ENCODE measurements at places on chromosomes 6 and 20. TPM values are rescaled to one million over a fixed set of nuclear protein-coding genes. Genes with fewer than 3 reads are reported as not detected.

- no peak for DNase-seq
Measured at GRCh38 chr20:21528870-21529269, 15.0 kb upstream of the NKX2-2 start.

GRCh38 chr20:32359633-32360332 lies 1.7 kb downstream of the ASXL1 start:
- no peak for DNase-seq

GRCh38 chr20:22984606-22985005 lies 50.5 kb upstream of the SSTR4 start:
- DNase-seq = no peak

- no peak for DNase-seq
Measured at GRCh38 chr6:17392978-17393891, at the start of gene CAP2. Gene CAP2, plus strand, starts transcription at chr6:17393595. Its CDS starts 27,961 bp downstream, at chr6:17421556.

GRCh38 chr20:63335711-63336110 lies 25.4 kb downstream of the CHRNA4 start:
- peak; percentile 31 for DNase-seq

DNA sequence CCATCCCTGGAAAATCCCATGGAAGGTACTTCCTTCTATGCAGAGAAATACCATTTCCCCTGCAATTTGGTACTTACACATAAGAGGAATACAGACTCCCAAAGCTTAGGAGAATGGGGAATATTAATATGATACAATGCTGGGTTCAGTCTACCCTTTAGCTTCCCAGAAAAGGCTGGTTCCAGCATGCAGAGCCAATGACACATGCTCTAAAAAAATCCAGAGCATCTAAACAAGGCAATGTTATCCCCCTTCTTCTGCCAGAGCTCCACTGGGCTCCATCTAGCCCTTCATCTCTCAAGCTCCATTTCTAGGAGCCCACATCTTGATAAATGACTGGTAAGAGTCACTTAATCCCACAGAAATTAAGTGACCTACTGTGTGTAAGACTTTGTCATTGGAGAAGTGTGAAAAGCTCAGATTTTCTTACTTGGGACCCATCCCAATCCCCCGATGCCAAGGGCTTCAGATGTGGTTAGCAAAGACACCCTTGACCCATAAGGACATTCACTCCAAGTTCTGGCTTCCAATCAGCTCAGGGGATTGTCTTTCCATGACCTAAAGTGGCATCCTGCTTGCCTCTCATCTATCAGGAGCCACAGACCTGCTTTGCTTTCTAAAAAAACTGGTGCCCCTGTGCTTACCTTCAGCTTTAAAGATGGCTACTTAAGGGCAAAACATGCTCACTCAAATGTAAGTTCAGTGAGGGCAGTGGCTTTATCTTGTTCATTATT lies 137.5 kb downstream of the UNC5CL start:
- DNase-seq = no peak

GRCh38 chr20:57620274-57620990 lies at the start of gene ZBP1:
Gene ZBP1, minus strand, starts transcription at chr20:57620426. Its CDS starts 131 bp downstream, at chr20:57620295.
- no peak for DNase-seq

GRCh38 chr6:104908031-104908887 lies 48.5 kb upstream of the HACE1 start:
- no peak for DNase-seq

DNA sequence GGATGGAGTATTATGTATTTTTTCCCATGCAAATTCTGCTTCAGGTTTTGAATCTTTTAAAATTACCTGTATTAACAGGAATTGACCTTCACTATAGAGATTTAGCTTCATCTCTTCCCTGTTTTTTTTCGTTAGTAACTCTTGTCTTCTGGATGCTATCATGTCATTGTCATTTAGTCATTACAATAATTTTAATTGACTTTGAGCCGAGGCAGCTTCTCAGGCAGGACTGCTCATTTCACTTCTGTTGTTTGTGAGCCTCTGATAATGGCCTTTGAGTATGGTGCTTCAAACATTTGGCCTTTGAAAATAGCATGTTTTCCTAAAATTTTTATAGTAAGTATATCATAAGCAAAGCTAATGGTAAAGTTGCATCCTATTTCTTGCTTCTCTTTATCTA lies 375.1 kb upstream of the MMS22L start:
- DNase-seq = no peak

DNA sequence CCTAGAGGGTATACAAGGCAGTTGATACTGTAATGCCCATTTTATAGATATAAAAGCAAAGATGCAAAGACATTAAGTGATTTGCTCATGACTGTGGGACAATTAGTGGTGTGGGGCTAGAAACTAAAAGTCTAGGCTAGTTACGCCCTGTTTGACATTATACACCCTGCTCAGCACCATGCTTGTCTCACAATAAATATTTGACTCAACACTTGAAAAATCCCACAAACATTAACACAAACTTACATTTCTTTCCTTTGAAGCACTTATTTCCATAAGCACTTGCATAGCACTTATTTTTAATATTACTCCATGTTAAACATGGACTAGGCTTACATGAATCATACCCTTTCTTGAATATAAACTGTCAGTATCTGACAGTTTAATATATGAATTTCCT lies 36.5 kb upstream of the SNRPB2 start:
- DNase-seq = no peak

DNA sequence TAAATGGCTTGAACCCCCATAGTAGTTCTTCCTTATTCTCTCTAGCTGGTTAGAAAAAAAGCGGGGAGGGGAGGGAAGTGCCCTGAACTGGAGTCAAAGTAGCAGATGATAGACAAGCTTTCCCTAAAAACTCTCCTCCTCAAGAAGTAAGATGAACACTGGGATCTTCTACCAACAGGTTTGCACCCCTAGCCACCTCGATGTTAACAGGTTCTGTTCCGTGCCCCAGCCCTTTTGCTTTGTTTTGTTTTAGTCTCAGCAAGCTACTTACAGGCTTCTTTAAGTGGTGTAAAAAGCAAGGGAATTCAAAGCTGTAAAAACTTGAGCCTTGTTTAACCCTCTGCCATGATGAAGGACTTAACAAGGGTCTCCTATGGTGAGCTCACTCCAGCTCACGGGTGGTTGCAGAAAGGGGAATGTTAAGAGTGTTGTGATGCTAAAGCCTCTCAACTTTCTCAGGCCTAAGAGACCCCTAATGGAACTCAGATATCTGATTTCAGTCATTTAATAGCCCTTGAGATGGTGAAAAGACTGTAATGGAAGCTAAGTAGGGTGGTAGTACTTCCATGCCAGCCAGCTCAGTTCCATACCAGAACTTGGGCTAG lies 106.0 kb downstream of the FOXO3 start:
- DNase-seq = no peak

- DNase-seq = no peak
Measured at GRCh38 chr20:51368461-51369211, 173.9 kb downstream of the NFATC2 start.

GRCh38 chr6:82624251-82624650 lies 260.6 kb downstream of the TPBG start:
- no peak for DNase-seq

Gene CLPSL1
- not detected for total RNA-seq

Gene UFL1
- 14.4 TPM for total RNA-seq

Gene TXLNB
- total RNA-seq = 0.41 TPM

Gene CAP2
- total RNA-seq = 4.4 TPM

Gene SPATA25
- 0.62 TPM for total RNA-seq

Gene KIFC1
- total RNA-seq = 19.0 TPM

Gene EPPIN
- not detected for total RNA-seq

Data from endothelial cell (in vitro differentiated cells).